ENCODE measurements at places on chromosomes 4 and X.

GRCh38 chrX:39301036-39301435 lies 499.8 kb downstream of the MID1IP1 start:
- no peak for DNase-seq

- DNase-seq, result peak; percentile 36
These were observed 90.5 kb downstream of the FBXO8 start for GRCh38 chr4:174192943-174193342.

- no peak for DNase-seq
These were observed 104.8 kb upstream of the KIT start for GRCh38 chr4:54553001-54553400.

GRCh38 chrX:19563746-19564145 lies 48.4 kb upstream of the MAP3K15 start:
- no peak for DNase-seq

- no peak for DNase-seq
These were observed 9.0 kb upstream of the HNRNPD start for GRCh38 chr4:82382751-82383150.

DNA sequence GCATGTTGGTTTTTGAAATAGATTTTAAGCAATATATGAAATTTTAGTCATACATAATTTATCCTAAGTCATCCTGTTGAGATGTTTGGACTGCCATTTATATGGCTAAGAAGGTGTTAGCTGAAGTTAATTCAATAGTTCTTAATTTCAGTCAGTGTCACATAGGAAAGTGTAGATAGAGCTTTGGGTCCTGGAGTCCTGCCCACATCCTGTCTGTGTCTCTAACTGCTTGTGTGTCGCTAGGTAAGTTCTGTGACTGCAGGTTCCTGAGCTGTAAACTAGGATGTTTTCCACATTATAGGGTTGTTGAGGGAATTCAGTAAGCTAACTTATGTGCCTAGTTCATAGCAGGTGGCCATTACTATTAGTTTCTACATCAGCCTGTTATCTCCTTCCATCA lies 20.7 kb downstream of the OFD1 start:
- no peak for DNase-seq

DNA sequence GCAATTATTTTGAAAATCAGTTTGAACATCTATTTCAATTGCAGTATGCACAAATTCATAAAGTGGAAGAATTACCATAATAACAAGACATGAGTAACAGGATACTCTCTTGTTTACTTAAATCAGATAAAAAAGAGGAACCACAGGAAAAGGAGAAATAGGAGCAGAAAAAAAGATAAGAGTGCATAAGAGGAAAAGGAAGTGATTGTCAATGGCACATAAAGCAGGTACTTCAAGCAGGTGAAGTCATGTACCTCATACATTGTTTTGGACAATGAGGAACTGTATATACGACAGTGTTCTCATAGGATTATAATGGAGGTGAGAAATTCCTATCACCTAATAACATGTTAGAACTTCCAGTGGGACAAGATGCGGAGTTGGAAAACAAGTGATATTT lies 334.5 kb upstream of the PCDH7 start:
- DNase-seq, result no peak

GRCh38 chr4:56691425-56691824 lies 10.3 kb upstream of the HOPX start:
- DNase-seq, result no peak

DNA sequence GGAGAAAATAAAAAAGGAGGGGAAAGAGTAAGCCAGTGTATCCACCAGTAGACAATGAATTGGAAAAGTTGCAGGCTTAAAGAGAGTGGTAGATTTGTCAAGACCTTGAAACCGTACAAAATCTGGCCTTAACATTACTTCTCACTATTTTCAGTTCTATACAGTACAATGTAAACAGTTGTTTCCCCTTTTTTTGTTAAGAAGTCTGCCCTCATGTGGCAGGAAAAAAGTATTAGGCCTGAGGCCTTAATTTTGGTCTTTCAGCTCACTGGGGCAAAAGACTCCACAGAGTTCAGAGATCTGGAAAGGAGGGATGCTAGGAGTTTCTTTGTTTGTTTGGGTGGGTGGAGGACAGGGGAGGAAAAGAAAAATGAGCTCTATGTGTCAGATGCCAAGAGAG lies 92.8 kb upstream of the CCDC160 start:
- peak; percentile 2 for DNase-seq

- DNase-seq, result no peak
These were observed 263.8 kb upstream of the LCORL start for GRCh38 chr4:18285357-18285756.

- DNase-seq, result peak; percentile 23
These were observed 17.0 kb upstream of the PAPSS1 start for GRCh38 chr4:107736924-107737448.

GRCh38 chr4:31905363-31905762 lies 1185.2 kb downstream of the PCDH7 start:
- DNase-seq, result no peak

DNA sequence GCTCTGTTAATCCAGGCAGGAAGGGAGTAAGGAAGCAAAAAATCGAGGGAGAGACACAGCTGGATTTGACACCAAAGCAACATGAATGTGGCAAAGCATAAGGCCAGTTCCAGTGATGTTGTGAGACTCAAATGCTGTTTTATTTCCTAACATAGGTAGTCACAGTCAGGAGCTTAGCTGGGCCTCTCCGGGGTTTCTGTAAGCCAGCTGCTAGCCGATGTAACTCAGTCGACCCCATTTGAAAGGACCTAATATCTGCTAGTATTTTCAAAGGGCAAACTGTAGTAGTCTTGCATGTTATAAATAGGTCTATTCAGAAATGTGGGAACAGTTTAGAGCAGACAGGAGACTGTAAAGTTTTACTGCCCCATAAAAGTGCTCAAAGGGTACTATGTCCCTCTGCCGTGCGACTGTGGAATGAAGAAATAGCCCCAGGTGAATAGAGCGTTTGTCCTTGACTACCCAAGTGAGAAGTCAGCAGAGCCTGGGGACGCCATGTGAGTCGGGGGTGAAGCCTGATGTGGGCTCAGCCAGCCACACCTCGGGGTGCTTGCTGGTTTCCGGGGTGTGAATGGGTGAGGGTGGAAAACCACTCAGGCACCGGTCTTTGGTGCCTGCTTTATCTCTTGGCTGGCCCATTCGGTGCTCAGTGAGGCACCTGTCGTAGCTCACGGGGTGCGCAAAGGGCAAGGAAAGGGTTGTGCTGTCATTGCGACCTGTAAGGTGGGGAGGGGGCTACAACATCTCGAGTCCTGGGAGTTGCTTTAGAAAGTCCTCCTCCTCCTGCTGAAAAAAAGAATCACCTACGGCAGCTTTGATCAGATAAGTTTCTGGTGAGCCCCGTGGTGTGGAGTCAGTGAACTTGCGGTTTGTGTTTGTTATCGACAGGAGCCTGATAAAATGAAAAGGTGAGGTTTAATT lies 745 bp downstream of the TRIM2 start:
- DNase-seq, result peak; percentile 94

DNA sequence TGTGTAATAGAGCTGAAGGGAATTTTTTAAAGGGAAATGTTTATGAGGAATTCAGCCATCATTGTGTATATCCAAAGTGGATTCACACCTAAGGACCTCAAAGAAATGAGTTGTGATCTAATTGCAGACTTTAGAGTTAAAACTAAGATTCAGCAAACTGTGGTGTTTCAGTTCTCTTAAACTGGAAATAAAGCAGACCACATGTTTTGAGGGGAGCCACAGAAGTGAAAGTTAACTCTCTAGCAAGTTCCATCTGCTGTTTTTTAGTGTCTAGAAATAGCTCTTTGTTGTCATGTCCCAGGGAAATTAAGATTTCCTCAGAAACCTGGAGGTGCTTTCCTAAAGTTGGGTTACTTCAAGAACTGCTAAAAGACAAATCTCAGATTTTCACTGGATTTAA lies 97.3 kb upstream of the DDX3X start:
- no peak for DNase-seq

- no peak for DNase-seq
These were observed 94.4 kb downstream of the IL15 start for GRCh38 chr4:141730805-141731204.

- no peak for DNase-seq
These were observed 783 bp downstream of the BEX2 start for GRCh38 chrX:103309860-103310554.

- DNase-seq, result no peak
These were observed 350.6 kb downstream of the CHIC1 start for GRCh38 chrX:73913580-73913979.

DNA sequence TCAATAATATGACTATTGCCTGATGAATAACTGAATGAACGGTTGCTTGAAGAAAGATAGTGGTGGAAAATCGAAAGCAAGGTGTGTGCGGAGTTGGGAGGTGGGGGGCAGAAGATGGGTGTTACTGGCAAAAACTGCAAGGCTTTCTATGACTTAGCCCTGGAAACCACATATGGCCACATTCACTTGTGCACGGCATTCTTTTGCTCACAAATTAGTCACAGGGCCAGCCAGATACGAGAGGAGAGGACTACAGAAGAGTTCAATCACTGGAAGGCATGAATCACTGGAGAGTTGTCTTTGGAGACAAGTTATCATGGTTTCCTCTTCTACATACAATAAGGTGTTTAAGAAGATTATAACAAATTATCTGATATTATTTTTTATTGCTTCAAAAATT lies 626.5 kb upstream of the CPEB2 start:
- no peak for DNase-seq

- DNase-seq, result no peak
These were observed 16.5 kb upstream of the STOX2 start for GRCh38 chr4:183888564-183888963.

DNA sequence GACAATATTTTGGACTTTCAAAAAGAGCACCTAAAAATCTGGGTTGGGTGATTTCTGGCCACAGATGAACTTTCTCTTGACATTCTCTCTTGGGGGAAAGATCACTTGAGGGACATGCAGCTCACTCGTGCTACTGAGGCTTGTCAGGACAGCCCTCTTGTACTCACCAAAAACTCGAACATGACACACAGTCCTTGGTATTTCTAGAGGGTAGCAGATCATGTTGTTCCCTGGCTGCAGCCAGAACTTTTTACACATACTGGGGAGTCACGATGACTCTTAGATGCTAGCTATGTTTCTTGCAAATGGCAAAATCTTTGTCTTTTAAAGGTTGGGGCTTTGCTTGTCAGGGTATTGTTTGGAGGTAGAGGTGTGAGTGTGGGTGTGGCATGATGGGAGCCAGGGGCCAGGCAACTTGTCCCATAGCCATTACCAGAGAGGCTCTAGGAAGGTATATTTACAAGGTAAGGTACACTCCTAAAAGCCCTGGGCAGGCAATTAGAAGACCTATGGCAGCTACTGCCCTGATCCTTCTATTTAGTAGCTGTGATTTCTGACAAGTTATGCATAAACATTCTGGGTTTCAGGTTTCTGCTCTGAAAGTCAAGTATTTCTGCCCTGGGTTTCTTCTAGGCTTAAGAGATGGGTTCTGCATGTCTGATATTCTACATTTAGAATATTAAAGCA lies 241.7 kb upstream of the TLL1 start:
- DNase-seq, result no peak

DNA sequence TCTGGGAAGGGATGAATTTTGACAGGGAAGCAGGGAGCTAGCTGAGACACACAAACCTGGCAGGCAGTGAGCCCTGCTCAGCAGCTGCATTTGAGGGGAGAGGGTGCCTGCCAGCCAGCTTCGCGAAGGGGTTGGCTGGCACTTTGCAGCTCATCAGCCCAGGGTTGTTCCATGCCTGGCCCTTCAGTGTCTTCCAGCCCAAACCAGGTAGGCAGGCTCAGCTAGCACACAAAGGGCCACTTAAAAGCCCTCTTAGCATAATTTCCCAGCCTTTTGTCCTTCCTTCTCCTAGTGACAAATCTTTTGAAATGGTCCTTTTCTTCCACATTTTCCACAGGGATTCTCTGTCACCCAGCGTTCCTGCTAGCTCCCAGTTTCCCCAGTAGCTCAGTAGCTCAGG lies 4.3 kb upstream of the FRMPD3 start:
- no peak for DNase-seq

DNA sequence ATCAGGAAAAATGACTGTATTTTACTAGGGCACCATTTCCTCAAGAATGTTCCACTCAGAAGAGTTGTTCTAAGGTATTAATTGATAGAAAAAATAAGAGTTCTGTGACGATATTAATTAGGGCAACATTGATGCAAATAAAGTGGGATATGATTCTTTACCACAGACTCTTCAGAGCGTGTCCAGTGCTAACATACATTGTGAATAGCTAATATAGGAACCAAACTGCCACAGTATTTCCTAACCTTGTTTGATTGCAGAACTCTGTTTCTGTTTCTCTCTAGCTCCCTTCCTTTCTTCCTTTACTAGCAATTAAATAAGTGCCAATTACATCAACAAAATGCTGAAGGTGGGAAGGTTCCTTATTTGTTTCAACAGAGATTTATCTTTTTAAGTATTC lies 154.1 kb upstream of the CPEB2 start:
- DNase-seq, result no peak

GRCh38 chrX:19100586-19100985 lies 21.7 kb downstream of the ADGRG2 start:
- no peak for DNase-seq

DNA sequence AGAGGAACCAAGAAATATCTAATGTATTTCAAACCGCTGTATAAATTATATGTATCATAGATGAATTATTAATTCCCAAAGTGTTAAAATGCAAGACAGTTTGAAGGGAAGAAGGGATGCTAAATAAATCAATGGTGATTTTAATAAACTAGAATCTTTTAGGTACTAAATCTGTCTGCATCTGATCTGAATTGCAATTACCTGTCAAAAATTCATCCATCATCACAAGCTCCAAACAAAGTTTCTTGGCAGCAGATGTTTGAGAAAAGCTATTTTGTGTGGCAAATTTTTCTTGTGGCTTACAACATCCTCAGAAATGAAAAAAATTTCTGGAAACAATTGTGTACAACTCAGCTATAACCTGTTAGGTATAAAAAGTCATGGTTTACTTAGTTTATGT lies 816.0 kb upstream of the NDST4 start:
- no peak for DNase-seq

- DNase-seq, result no peak
These were observed 100.7 kb upstream of the GRPR start for GRCh38 chrX:16022580-16023200.

DNA sequence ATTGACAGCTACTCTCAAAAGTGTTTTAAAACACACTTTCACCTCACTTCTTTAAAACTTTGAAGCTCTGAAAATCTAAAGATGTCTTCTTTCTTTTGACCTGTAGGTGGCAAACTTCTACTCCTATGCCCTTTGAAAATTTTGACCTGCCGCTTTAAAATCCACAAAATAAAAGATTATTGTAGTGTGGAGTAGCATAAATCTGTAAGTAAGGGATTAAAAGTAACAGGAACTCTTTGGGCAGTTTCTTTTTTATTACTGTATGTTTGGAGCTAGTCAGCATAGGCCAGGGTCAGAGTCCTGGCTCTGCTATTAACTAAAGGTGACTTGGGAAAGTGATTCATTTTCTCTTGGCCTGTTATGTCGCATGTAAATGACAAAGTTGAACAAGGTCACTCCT lies 25.5 kb downstream of the BBS12 start:
- DNase-seq, result peak; percentile 64
